ENCODE measurements at places on chromosomes 5 and 9. TPM values are rescaled to one million over a fixed set of nuclear protein-coding genes. Genes with fewer than 3 reads are reported as not detected.

DNA sequence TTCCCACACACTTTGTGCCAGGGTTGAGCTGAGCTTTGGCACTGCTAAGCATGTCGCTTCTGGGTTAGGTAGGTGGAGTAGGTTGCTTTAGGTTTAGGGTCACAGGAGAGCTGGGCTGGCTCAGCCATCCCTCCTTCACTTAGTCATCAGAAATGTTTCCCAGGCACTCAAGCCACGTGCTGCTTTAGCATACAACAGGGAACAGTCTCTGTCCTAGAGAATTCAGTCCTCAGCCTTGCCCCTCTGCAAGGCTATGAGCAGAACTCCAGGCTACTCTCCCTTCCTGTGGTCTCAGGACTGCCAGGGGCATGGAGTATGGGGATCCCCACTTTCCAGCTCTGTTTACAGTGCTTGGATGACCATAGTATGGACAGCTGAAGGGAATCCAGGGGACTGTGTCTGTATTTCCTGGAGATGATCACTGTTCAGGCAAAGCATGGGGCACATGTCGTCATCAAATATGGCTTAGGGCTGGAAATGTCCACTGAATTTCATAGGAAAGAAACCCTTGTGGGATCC is 7.5 kb upstream of the ANKRD33B start:
- DNase-seq, result peak; percentile 87

DNA sequence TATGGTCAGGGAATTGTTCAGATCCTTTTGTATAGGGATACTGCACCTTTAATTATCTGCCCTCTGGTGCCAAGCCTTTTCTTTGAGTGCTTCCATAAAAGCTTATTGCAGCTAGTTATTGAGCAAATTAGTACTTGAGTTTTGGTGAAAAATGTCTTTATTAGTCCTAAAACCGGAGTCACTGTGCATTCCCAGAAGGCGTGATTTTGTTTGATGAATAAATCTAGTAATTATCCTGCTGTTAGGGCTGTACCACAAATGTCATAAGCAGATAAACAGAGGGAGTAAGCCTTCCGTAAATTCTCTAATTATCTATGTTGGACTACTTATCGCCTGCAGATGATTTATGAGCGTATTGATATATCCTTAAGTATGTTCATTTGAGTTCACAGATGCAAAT is 620.7 kb upstream of the ARRDC3 start:
- DNase-seq, result no peak

GRCh38 chr5:168076561-168076991 is 214.9 kb upstream of the WWC1 start:
- DNase-seq, result peak; percentile 36

The KIAA0825 gene
- 0.75 TPM for polyA plus RNA-seq

The CTSL gene
- polyA plus RNA-seq, result 902 TPM

The SPACA9 gene
- polyA plus RNA-seq, result 3.6 TPM

DNA sequence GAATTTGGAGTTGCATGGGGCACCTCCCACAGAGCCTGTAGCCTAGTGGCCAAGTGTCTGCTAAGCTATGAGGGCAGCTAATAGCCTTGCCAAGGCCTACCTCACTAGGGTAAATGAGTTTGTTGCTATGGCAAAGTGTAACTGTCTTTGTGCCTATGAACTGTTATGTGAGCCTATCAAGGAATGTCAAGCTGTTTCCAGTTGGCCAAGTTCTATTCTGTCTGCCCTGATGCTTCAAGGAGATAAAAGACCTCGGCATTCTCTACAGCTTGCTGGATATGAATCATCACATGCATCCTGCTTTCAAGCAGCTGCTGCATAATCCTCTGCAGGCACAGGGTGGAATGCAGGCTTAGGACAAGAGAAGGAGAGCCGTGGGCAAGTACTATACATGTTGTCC is 69.8 kb upstream of the CCDC112 start:
- DNase-seq, result peak; percentile 56

The GLDC gene
- polyA plus RNA-seq, result 16.7 TPM

GRCh38 chr9:129256959-129257713 is 79.1 kb upstream of the IER5L start:
- DNase-seq, result no peak

DNA sequence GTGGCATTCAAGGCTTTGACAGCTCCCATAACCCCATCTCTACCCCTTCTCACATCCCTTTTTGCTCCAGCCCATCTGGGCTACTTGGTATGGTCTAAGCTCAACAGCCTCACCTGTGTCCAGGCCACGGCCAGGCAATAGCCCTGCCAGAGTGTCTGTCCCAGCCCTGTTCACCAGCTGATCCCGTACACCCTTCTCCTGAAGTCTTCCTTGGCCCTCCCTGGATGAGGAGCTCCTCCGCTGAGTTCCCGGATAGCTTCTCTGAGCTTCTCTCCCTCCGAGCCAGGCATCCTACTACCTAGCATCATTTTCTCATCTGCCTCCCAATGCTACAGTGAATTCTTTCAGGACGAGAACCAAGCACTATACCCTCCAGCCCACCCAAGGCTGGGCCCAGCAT is 208.2 kb downstream of the DAB2IP start:
- DNase-seq, result no peak

- no peak for DNase-seq
These were observed 1.1 kb downstream of the PALM2AKAP2 start for GRCh38 chr9:109781086-109781485.

GRCh38 chr5:173274771-173275170 is 39.8 kb upstream of the NKX2-5 start:
- DNase-seq, result no peak

DNA sequence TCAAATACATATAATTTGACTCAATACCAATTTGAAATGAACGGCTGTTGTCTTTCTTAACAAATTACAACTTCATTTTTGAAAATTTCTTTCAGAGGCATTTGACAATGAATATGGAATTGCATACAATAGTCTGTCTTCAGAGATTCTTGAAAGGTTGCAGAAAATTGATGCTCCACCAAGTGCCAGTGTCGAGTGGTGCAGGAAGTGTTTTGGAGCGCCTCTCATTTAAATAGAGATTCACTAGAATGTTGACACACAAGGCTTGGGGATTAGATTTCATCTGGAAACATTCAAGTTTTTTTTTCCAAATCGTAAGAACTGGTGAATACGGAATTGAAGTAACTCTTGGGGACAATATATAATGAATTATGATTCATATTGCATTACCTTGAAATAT is 8.1 kb downstream of the RPS6 start:
- DNase-seq, result no peak

The OSMR gene
- 61.2 TPM for polyA plus RNA-seq

The TBCA gene
- 463 TPM for polyA plus RNA-seq

The EPB41L4B gene
- 8.0 TPM for polyA plus RNA-seq

The SV2C gene
- polyA plus RNA-seq, result not detected

DNA sequence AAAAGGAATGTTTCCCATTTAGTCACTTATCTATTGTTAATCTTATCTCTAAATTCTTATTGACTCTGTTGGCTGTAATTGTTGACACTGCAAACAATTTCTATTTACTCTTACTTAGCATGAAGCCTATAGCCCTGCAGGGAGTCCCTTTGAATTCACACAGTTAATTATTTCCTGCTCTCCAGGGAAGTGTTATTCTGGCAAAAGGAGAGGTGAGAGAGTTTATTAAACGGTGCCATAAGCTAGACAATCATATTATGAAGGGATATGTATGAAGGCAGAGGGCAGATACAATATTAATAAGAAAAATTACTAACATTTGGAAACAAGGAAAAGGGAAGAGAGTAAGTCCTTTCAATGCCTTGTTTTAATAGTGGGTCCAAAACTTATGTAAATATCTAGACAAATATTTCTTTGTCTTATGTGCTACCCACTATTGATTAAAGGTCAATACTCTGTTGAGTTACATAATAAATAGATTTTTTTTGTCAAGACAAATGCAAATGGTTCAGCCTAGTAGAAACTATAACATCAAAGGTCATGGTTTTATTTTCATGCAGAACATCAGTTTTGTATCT is 107.1 kb downstream of the CDH18 start:
- DNase-seq, result no peak

The TNC gene
- polyA plus RNA-seq, result 0.68 TPM

The LSM11 gene
- polyA plus RNA-seq, result 2.9 TPM

The LIFR gene
- 3.8 TPM for polyA plus RNA-seq

GRCh38 chr5:28809811-28810750 is 1771.7 kb upstream of the CDH9 start:
- DNase-seq, result no peak

GRCh38 chr9:95840074-95840473 is 35.4 kb upstream of the ERCC6L2 start:
- DNase-seq, result no peak

DNA sequence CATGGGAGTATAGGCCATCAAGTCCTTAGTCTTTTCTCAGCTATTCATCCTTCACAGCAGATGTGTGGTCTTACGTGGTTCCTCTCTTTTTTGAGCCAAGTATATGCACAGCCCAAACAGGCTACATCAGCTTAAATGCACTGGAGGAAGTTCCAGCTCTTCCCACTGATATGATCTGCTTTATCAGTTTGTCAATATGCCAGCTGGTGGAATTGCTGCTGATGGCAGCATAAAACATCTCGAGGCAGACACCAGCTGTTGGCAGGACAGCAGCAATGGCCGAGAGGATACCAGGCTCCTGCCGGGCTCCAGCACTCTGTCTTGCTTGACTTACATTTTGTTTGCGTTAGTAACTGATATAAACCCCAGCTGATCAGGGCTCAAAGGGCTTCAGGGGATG is 143.4 kb downstream of the TENT4A start:
- DNase-seq, result no peak

The CCL27 gene
- 0.16 TPM for polyA plus RNA-seq

DNA sequence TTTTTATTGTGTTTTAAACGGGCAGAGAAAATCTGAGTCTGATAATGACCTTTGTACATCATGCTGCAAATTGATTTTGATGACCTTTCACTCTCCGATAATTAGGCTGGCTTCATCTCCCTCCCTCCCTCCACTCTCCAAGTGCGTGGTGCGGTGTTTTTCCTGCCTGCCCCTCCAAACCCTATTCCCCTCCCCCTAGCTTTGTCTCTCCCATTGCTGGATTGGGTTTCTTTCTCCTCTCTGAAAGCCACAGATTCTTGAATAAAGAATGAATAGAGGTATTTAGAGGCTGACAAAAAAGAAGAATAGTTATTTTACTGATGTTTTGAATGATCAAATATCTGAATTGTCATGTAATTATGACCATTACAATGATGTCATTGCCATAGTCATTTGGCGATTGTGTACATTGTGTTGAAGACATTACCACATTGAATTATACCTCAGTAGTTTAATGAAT is 571.1 kb upstream of the ZNF608 start:
- DNase-seq, result no peak

The LECT2 gene
- not detected for polyA plus RNA-seq

The CORO2A gene
- 0.42 TPM for polyA plus RNA-seq

DNA sequence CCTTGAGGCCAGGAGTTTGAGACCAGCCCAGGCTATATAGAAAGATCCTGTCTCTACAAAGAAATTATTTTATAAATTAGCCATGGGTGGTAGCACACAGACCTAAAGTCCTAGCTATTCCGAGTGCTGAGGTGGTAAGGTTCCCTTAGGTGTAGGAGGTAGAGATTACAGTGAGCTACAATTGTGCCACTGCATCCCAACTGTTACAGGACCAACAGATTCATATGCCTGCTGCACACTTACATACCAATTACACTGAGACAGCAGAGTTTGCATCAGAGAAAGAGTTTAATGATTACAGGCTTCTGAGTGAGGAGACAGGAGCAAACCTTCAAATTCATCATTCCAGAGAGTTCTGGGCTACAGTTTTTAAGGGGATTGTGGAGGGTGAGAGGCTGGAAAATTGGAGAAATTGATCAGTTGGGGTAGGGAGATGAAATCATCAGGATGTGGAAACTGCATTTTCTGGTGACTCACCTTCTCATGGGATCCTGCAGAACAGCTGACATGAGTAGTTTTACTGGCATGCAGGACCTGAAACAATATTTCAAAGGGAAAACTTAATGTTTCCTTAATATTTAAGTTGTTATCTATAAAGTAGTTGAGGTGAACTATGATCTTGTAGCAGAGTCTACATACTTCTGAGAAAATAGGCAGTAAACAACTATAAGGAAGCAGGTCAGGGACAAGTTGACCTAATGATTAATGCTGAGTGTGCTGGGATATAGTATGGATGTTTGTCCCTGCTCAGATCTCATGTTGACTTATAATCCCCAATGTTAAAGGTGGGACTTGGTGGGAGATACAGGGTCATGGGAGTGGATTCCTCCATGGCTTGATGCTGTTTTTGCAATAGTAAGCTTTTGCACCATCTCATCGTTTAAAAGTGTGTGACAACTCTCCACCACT is 54.7 kb downstream of the ANXA2R start:
- no peak for DNase-seq

DNA sequence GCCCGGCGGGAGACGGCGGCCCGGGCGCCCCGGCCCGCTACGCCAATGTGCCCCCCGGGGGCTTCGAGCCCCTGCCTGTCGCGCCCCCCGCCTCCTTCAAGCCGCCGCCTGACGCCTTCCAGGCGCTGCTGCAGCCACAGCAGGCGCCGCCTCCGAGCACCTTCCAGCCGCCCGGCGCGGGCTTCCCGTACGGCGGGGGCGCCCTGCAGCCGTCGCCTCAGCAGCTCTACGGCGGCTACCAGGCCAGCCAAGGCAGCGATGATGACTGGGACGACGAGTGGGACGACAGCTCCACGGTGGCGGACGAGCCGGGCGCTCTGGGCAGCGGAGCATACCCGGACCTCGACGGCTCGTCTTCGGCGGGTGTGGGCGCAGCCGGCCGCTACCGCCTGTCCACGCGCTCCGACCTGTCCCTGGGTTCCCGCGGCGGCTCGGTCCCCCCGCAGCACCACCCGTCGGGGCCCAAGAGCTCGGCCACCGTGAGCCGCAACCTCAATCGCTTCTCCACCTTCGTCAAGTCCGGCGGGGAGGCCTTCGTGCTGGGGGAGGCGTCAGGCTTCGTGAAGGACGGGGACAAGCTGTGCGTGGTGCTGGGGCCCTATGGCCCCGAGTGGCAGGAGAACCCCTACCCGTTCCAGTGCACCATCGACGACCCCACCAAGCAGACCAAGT is 723 bp downstream of the SNX18 start:
- DNase-seq, result peak; percentile 28

DNA sequence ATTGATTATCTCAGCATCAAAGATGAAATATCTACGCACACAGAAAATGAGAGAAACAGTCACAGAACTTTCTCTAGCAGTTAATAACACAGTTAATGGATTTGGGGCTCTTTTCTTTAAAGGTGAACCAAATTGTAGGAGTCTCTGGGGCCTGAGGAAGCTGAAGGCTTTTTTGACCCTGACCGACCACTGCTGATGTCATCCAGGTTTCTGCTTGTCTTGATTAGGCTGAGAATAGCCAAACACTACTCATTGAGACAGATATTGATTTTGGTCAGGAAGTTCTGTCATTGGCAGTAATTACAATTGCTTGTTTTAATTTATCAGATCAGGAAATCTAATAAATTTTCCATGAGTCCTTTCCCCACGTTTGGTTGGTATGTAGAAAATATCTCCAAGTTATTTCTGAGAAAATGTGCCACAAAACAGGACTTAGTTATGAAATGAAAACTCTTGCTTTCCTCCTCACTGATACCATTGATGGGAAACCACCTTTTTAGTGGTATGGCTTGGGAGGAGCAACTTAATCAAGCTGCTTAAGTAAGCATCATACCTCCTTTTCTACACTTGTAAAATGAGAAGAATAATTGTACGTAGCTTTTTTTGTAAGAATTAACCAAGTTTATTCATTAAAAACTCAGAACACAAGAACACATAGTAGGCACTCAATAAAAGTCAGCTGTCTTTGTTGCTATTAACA is 19.7 kb downstream of the CARTPT start:
- no peak for DNase-seq

The NOL6 gene
- 52.8 TPM for polyA plus RNA-seq

GRCh38 chr5:166441-167372 is 24.6 kb upstream of the LRRC14B start:
- DNase-seq, result no peak

The BARX1 gene
- polyA plus RNA-seq, result 7.8 TPM

The PCDHGB6 gene
- polyA plus RNA-seq, result 0.09 TPM

The GLRA1 gene
- not detected for polyA plus RNA-seq

The AGXT2 gene
- not detected for polyA plus RNA-seq

The CCDC192 gene
- polyA plus RNA-seq, result not detected

All from A549 (cell line).